Stimulated activated CD8-positive, alpha-beta memory T cell treated with anti-CD3 and anti-CD28 coated beads, Interleukin-7, amount 100 ng/mL, for 1 hour (primary cell): ENCODE measurements at places on chromosomes 12 and 14.

GRCh38 chr14:97306133-97306759, 509.1 kb downstream of the VRK1 start:
- no peak for DNase-seq

DNA sequence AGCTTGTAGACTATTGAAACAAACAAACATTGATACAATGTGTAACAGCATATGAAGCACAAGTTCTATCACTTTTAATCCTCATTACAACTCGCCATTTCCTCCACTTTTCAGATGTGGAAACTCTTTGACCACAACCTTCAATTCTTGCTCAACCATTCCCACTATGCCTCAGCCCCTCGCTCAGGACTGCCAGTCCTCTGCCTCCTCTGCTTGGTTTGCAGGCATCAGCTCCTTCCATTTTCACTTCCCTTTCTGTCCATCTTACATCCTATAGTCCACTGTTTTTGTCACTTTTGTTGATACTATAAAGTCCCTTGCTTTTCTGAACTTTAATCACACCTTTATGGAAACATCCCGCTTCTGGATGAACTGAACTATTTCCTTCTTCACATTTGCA, 28.2 kb upstream of the CD27 start:
- no peak for DNase-seq

DNA sequence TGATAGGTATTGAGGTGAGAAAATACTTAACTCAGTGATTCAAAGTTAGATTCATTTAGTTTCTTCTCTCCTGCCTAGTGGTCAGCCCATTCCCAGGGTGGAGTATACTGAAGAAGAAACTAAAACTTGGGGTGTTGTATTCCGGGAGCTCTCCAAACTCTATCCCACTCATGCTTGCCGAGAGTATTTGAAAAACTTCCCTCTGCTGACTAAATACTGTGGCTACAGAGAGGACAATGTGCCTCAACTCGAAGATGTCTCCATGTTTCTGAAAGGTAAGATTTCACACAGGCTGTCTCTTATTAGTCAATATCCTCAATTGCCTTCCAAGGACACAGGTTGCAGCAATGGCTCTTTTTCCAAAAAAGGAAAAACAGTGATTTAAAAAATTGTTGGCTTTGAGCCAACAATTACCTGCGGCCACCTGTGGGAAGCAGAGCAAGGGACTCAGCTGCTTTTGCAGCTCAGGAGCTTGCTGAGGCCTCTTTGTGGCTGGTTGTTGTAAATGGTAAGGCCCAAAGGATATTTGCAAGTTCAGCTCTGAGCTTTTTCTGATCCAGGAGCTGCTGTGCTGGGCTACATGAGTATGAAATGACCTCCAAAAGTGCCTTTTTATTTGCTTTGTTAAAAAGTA, 33.9 kb downstream of the TPH2 start:
- no peak for DNase-seq

DNA sequence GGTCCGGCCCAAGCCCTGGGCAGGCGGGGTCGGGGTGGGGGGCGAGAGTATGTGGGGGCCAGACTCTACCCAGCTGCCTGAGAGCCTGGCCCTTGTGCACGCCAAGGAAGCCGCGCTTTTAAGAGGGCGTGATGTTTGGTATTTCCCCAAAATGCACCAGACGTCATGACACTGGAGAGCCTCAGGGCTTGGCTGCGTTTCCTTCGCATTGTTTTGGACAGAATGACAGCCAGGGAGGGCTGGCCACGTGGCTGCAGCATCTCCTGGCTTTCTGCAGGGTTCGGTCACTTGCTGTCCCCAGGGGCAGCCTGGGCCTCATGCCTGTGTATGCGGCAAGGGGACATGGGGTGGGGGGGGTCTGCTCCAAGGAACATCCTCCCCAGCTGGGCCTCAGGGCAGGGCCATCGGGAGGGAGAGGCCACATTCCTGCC, 16.1 kb upstream of the NUDT14 start:
- DNase-seq: no peak

- DNase-seq: no peak
These were observed 58.1 kb upstream of the PCED1B start for GRCh38 chr12:47021298-47021697.

- no peak for DNase-seq
These were observed 17.5 kb downstream of the MAGOHB start for GRCh38 chr12:10595881-10596280.

DNA sequence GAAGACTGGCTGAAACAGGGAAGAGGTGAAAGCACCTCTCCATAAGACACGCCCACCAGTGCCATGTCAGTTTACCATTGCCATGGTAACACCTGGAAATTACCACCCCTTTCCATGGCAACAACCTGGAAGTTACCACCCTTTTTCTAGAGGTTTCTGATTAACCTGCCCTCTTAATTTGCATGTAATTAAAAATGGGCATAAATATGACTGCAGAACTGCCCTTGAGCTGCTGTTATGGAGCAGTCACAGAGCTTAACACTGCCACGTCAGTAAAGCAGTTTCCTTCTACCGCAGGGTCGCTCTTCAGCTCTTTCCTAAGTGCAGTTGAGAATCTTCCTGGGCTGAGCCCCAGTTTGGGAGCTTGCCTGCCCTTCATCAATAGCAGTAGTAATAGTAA, 55.2 kb downstream of the RASSF3 start:
- DNase-seq: no peak

GRCh38 chr12:79690638-79691510, at the start of gene PAWR:
Gene PAWR (minus strand): TSS chr12:79690964. CDS start chr12:79690244, 720 bp downstream.
- DNase-seq: no peak

DNA sequence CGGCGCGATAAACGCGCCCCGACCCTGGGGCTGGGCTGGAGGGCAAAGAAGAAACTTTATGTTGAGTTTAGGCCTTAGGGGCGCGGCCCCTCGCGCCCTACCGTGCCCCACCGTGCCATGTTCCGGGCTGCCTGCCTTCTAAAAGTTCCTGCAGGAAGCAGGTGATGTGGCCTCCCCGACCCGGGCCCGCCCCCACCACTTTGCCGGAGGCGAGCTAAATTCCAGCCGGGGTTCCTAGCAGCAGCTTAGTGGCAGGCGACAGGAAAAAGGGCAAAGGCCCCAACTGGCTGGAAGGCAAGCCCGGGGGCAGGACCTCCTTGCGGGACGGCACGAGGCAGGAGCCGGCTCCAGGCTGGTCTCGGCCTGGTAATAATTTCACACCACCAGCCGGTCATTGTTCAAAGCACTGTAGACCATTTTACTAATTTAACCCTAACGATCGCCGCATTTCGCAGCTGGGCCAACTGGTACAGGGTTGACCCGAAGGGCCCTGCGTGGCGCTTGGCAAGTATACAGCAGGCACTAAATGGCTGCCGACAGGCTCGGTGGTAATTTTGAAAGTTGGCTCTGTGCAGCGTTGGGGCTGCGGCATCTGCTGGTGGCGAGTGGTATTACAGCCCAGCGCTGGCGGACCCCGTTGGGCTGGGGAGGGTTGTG, 895 bp upstream of the CCDC88C start:
- peak; percentile 68 for DNase-seq

GRCh38 chr14:88179716-88180115, 143.4 kb downstream of the KCNK10 start:
- no peak for DNase-seq

- no peak for DNase-seq
These were observed 66.3 kb downstream of the OTX2 start for GRCh38 chr14:56744016-56744415.

GRCh38 chr14:38137005-38137404, 70.7 kb upstream of the SSTR1 start:
- no peak for DNase-seq

- DNase-seq: peak; percentile 19
These were observed 601 bp downstream of the ZNF839 start for GRCh38 chr14:102320033-102320660.

- DNase-seq: no peak
These were observed 26.1 kb upstream of the EIF4B start for GRCh38 chr12:52980096-52980649.

DNA sequence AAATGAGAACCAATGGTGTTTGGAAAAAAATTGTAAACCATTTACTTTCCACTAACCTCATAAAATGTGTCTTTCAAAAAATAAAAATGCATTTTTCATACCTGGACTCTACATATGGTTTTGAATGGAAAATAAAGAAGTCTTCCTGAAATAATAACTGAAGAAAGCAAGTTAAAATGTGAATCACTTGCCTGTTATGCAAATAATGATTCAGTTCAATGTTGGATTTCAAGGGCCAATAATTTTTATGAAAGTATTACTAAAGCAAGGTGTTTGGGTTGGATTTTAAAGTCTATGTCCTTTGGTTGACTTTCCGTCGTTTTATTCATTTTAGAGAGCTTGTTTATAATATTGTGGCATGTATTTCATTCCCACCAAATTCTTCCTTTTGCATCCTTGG, 138.7 kb downstream of the CCDC91 start:
- DNase-seq: no peak

- DNase-seq: no peak
These were observed 8.9 kb downstream of the BICD1 start for GRCh38 chr12:32115404-32116104.
